ENCODE measurements at places on chromosomes 4 and X.

DNA sequence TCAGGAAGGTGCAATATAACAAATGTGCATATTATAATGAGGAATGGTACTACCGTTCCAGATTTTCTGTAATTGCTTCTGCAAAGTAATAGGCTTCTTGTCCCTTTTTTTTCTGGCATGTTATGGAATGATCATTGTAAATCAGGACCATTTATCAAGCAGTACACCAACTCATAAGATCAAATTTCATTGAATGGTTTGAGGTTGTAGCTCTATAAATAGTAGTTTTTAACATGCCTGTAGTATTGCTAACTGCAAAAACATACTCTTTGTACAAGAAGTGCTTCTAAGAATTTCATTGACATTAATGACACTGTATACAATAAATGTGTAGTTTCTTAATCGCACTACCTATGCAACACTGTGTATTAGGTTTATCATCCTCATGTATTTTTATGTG is 12.6 kb downstream of the IBSP start:
- no peak for DNase-seq

GRCh38 chr4:159177265-159178150 is 74.6 kb downstream of the RAPGEF2 start:
- DNase-seq: no peak

DNA sequence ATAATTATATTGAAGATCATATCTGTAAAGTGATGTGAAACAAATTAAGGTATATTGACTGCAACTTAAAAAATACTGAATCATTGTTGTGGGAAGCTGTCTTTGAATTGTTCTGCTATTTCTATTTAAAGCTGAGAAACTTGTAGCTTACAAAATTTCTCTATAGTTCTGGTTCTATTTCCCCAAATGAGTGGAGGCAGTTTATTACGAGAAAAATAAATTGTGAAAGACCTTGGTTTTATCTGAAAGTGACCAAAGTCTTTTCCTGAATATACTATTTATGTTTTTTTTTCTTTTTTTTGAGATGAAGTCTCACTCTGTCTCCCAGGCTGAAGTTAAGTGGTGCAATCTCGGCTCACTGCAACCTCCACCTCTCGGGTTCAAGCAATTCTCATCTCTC is 165.4 kb downstream of the SH3BGRL start:
- DNase-seq: no peak

GRCh38 chr4:183935355-183936005 is 30.4 kb downstream of the STOX2 start:
- no peak for DNase-seq

- DNase-seq: no peak
These were observed 87.0 kb downstream of the EFNB1 start for GRCh38 chrX:68915778-68916177.

- DNase-seq: no peak
These were observed 37.3 kb downstream of the DCUN1D4 start for GRCh38 chr4:51880016-51880915.

DNA sequence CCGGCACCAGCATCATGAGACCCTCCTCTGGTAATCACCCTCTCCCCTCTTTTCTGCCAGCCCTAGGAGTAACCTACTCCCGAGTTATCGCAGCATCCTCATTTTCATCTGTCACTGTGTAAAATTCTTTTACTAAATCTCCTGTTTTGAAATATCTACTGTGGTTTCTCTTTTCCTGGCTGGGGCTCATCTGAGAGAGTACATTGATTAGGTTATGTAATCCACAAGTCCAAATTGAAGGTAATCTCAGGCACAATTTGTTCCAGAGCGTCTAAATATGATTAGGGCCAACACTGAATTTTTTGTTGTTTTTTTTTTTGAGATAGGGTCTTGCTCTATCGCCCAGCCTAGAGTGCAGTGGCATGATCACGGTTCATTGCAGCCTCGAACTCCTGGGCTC is 142.4 kb downstream of the SMIM20 start:
- no peak for DNase-seq

GRCh38 chrX:116198810-116199209 is 28.3 kb downstream of the AGTR2 start:
- DNase-seq: no peak

DNA sequence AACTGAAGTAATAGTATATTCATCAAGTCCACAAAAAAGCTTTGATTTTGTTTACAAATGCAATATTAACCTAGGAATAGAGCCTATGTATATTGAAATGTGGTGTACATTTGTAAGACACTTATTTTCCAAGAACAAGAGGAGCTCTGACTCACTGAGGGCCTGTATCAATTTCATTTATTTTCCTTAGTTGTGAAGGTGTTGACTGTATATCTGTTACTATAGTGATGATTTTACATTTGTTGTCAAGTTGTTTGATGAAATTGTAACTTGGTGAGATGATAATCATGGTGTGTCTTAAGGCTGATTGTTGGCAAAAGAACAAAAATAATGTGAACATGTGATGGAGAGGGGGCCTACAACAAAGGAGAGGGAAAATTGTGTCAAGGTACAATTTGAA is 274.9 kb upstream of the TEX13A start:
- DNase-seq: no peak

- DNase-seq: no peak
These were observed 8.7 kb downstream of the GCNA start for GRCh38 chrX:71586929-71587328.

DNA sequence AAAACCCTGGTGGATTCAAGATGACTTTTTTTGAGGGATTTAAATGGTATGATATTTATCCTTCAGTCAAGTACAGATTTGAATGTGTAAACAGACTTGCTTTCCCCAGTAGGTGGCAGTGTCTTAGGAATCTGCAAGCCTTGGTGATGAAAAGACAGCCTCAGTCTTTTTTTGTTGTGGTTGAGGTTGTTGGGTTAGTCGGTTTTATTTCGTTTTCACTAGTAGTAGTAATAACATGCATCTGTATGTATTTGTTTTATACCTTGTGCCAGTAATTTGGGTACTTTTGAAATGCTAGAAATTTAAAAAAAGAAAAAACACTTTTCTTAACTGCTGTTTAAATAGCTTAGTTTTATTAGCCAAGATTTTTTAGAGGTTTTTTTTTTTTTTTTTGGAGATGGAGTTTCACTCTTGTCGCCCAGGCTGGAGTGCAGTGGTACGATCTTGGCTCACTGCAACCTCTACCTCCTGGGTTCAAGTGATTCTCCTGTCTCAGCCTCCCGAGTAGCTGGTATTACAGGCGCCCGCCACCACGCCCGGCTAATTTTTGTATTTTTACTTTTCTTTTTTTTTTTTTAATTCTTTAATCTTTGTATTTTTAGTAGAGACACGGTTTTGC is 39.2 kb downstream of the COPS4 start:
- no peak for DNase-seq

DNA sequence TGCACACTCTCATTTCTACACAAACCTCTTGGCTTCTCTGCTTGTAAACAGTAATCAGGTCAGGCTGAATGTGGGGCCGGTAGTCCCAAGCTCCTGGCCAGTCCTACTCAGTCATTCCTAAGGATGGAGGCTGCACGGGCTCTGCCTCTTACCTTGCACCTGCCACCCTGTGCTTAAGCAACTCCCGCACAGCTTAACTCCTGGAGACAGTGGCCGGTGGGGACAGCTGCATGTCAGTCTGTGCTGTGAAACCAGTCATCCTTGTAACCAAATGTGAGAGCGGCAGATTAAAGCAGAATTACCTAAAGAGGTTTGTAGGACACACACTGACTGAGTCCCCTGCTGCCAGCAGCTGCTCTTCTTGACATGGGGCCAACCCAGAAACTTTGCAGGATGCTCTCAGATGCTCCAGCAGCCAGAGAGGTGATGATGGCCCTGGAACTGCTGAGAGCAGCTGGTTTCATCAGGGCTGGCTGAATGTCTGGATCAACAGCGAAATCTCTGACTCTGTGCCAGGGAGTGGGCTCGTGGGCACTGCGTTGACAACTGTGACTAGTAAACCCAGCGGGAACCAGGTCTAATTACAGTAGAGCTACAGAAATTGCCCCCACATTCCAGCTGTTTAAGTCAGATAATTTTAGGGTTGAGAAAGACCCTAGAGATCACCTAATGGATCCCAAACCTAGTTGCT is 123.7 kb downstream of the ANAPC4 start:
- DNase-seq: no peak

DNA sequence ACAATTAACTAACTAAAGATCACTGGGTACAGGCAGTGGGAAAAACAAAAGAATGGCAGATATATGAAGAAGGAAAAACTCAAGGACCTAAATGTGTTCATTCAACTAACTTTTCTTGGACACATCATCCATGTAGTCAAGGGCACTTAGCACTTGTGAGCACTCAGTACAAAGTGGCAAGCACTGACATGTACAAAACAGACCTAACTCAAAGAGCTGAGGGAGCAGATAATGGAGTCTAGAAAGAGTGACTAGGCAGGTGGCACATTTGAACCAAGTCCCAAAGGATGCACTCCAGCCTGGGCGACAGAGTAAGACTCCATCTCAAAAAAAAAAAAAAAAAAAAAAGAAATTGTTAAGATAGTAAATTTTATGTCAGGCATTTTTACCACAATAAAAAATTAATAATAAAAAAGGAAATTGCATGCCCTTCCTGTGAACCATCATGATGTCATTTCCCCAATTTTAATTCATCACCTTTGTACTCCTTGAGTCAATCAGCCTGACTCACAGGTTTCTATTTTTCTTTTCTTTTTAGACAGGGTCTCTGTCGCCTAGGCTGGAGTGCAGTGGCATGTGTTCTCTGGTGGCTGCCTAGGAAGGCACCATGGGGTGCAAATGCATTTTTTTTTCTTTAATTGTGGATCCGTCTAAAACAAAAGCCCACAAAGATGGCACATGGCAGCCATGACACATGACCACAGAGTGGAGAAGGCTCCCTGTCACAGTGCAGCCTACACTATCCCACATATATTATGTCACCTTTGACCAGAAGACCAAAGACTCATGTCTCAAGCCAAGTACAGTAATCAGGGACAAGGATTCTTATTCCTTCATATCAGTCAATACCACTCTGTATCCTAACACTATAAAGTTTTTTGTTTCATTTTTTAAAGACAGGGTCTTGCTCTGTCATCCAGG is 91.9 kb downstream of the CHST7 start:
- DNase-seq: no peak

DNA sequence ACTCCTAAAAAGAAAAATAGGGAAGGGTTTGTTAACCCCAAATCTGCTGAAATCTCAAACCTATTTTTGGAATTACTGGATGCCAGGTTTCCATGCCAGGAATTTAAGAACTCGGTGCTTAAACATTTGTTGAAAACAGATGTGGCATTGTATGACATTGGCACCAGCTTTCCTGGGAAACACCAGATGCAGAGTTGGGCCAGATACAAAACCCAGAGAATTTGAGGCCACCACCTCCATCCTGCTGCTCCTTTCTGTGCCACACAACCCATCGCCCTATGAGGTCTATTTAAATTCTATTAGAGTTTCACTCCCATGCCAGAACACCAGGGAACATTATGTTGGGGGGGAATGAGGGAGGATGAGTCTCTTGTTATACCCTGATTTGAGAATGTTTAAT is 71.7 kb downstream of the ARAP2 start:
- DNase-seq: no peak

GRCh38 chr4:157674699-157675098 is 454.2 kb downstream of the GRIA2 start:
- DNase-seq: no peak

- no peak for DNase-seq
These were observed 57.5 kb downstream of the PCDH18 start for GRCh38 chr4:137474711-137475301.

- no peak for DNase-seq
These were observed 1.4 kb upstream of the MAN2B2 start for GRCh38 chr4:6573551-6573950.

DNA sequence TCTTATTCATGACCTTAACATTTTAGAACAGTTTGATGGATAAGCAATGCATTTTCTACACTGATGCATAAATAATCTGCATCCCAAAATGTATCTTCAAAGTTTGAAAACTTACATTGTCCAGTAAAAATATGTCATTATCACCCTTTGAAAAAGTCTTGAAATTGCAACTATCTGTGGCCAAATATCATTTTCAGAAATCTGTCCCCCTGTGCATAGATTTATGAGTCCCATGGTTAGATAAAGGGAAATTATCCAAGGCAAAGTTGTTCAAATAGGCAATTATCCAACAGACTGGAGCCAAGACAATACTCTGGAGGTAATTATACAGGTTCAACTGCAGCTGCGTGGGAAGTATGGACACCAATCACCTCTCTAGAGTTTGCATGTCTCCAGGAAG is 182.5 kb upstream of the INTU start:
- no peak for DNase-seq

GRCh38 chr4:112702892-112703291 is 65.9 kb downstream of the LARP7 start:
- DNase-seq: no peak

GRCh38 chrX:119687661-119688413 is 5.1 kb downstream of the SEPTIN6 start:
- DNase-seq: no peak

- DNase-seq: no peak
These were observed 1137.7 kb upstream of the TENM3 start for GRCh38 chr4:181105487-181105886.

GRCh38 chrX:71320126-71320525 is 18.6 kb downstream of the ITGB1BP2 start:
- no peak for DNase-seq

DNA sequence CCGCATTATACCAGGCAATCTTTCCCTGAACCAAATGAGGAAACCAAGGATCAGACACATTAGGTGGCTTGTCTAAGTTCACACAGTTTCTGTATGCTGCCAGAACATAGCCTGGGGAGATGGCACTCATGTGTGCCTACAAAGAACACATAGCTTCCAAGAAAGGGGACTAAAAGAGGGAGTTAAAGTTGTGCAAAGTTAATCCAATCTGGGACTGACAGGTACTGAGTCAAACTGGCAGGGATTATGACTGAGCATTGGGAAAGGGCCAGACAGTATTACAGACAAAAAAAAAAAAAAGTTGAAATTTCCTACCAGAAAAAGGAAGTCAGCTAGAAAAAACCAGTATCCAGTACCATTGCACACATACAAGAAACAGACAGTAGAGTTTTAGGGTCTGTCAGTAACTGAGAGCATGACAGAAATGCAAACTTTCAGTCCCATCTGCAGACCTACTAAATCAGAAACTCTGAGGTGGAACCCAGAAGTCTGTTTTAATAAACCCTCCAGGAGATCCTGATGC is 37.2 kb downstream of the ADAMTS3 start:
- DNase-seq: no peak

DNA sequence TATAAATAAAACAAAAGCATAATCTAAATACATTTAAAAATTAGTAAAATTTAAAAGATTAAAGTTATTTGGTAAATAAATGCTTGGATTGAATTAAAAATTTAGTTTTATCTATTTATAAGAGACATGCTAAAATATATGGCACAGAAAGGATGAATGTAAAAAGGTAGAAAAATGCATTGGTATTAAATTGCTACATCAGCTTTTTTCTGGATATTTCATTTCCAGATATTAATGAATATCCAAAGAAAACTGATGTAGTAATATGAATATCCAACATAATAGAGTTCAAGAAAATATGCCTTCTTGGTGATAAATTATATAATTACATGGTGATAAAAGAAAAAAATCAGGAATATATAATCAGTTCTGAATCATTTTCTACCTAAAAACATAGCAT is 1743.9 kb downstream of the RPA4 start:
- DNase-seq: no peak
